Keratinocyte (primary cell): ENCODE measurements at places on chromosomes 16 and 17.

GRCh38 chr17:17313350-17313991 lies 10.3 kb downstream of the NT5M start:
- DNase-seq = no peak

DNA sequence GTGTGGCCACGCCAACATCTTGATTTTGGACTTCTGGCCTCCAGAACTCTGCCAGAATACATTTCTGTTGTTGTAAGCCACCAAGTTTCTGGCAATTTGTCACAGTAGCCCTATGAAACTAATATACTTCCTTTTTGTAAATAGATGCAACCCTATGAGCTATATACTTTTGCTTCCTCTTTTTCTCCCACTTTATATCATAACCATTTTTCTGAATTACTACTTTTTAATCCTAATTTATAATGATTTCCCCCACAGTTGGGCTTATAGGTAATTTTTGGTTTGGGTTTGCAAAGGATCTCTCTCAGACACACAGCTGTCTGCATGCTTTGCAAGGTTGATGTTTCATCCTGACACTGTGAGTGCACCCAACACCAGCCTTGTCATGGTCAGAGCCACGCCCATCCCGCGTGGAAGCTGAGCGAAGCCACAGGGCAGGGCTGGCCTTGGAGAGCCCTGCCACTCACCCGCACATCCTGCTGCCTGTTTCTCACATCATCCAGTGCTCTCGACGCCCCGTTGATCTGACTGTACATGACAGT lies 5.8 kb downstream of the TRIM25 start:
- DNase-seq = no peak

GRCh38 chr16:30805370-30806169 lies 18.6 kb upstream of the ZNF629 start:
- DNase-seq = no peak

DNA sequence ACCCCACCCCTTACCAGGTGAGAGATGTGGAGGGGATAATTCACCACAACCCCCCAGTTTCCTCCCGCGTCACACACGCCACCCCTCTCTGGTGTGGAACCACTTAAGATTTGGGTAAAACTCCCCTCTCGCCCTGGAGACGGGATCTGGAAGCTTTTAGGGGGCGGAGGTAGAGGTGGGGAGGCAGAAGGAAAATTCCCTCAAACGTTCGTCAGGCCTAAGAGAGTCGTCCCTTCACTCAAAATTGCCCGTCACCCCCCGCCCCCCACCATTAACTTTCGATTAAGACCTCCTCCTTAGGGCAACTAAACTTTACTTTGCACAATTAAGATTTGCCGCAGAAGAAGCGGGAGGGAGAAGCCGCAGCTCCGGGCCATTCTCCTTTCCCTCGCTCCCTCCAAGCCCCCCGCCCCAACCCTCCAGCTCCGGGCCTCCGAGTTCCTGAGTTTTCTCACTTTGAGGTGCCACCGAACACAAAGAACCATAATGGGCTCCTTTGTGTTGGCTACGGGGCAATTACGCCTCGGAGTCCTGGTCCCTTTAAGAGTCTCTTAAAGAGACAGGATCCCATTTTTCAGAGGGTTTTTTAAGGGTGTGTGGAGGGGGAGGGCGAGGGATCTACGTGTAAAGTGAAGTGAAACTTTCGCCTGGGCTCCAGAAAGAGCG lies 985 bp upstream of the FZD2 start:
- no peak for DNase-seq

DNA sequence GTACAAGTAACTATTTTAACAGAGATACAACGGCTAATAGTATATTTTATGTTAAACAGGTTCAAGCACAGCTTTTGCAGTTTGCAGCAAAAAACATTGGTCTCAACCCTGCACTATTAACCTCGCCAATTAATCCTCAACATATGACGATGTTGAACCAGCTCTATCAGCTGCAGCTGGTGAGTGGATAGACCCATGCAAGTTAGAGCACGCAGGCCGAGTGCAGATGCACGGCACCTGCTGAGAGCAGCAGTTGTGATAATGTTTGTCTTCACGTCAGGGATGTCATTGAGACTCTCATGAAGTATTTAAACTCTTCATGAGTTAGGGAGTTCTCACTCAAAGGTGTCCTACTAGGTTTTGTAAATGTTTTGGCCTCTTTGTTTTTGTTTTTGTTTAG lies 45.6 kb downstream of the TMC6 start:
- DNase-seq = no peak

DNA sequence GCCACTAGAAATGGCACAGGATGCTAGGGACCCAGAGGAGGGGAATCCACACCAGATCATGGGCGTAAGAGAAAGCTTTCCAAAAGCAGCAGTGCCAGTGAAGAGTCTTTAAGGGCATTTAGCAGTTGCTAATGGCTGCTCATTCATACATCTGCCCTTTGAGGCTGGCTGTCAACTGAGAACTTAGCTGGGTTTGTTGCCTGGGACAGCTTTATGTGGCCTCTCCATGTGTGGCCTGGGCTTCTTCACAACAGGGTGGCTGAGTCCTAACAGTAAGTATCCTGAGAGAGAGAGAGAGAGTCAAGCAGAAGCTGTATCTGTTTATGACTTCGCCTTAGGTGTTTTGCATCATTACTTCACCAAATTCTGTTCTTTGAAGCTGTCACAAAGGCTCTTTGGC lies 286.1 kb upstream of the KCNJ16 start:
- no peak for DNase-seq

- no peak for DNase-seq
Observed at GRCh38 chr17:81807210-81807719, 3.3 kb downstream of the GCGR start.

DNA sequence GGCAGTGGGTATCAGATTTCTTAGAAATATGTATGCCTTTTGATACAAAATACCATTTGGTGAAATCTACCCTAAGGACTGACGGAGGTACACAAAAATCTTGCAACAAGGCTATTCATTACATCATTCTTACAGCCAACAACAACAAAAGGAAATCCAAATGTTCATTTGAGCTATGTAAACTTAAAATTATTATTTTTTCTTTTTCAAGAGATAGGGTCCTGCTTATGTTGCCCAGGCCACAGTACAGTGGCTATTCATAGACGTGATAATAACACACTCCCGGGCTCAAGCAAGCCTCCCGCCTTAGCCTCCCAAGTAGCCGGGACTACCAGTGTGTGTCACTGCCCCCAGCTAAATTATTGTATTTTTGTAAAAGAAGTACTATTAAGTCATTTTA lies 9.0 kb downstream of the SRR start:
- no peak for DNase-seq

- no peak for DNase-seq
Observed at GRCh38 chr16:1771188-1771863, at the start of gene NME3. Gene NME3, minus strand, starts transcription at chr16:1771543. Its CDS starts 9 bp downstream, at chr16:1771534.

- DNase-seq = no peak
Observed at GRCh38 chr17:73281928-73282327, 20.2 kb upstream of the CPSF4L start.

- DNase-seq = peak; percentile 4
Observed at GRCh38 chr17:55086635-55087058, 118.1 kb downstream of the STXBP4 start.

DNA sequence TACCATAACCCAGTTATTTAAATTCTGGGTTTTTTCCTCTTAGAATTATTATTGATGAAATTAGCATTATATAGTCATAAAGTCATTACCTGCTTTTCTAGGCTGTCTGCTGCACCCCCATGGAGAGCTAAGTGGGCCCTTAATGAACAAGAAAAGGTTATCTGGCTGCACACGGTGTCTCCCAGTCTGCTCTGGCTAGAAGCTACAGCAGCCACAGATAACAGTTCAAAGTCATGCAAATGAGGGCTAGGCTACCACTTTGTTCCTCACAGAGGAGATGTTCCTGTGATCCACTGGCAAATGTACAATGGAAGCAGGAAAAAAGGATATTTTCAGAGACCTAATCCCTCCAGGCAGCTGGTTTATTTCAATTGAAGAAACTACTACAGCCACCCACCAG lies 112.1 kb downstream of the SNX11 start:
- no peak for DNase-seq

GRCh38 chr17:56047331-56047730 lies 105.9 kb upstream of the ANKFN1 start:
- no peak for DNase-seq

GRCh38 chr16:85326794-85327181 lies 214.5 kb upstream of the CIBAR2 start:
- no peak for DNase-seq

- DNase-seq = no peak
Observed at GRCh38 chr16:569445-570254, at the start of gene PIGQ. Gene PIGQ, plus strand, starts transcription at chr16:569968. Its CDS starts 4,107 bp downstream, at chr16:574075.

DNA sequence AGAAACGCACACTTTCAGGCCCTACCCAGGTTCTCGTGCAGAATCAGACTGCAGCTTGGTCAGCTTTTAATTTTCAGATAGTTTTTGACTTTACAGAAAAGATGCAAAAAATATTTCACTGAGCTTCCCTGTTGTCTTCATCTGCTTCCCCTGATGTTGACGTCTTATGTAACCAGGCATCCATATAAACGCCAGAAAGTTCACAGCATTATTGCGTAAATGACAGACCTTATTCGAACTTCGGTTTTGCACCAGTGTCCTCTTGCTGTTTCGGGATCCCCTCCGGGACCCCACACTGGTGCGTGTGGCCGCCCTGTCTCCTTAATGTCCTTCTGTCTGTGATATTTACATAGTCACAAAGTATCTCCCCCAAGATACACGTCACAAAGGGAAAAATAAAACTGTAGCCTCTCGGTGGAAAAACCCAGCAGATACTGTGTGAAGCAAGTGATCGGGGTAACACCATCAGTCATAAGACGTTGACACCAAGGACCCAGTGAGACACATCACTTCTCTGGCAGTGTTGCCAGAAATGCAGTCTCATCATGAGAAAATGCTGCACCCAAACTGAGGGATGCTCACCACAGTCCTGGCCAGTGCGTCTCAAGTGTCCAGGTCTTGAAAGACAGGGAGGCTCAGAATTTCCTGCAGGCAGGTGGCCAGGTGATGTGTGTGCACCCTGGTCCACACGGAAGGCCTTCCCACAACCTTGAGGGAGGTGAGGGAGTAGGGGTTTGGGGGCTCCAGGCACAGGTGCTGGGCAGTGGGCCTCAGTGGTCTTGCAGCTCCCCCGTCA lies 4.3 kb downstream of the BANP start:
- no peak for DNase-seq

DNA sequence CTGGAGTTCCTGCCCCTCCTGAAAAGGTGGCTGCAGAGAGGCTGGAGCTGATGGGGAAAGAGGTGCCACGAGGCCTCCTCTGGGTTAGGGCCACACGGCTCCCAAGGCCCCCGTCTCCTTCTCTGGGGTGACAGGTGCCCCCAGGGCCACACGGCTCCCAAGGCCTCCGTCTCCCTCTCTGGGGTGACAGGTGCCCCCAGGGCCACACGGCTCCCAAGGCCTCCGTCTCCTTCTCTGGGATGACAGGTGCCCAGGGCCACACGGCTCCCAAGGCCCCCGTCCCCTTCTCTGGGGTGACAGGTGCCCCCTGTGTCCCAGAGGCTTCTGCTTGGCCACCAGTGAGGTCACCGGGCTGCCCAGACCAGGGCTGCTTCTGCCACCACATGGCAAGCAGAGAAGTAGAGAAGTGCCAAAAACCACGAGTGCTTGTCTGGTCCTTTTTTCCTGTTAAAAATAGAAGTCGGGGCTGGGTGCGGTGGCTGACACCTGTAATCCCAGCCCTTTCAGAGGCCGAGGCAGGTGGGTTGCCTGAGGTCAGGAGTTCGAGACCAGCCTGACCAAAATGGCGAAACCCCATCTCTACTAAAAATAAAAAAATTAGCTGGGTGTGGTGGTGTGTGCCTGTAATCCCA lies 4.1 kb downstream of the CAPN15 start:
- DNase-seq = no peak

DNA sequence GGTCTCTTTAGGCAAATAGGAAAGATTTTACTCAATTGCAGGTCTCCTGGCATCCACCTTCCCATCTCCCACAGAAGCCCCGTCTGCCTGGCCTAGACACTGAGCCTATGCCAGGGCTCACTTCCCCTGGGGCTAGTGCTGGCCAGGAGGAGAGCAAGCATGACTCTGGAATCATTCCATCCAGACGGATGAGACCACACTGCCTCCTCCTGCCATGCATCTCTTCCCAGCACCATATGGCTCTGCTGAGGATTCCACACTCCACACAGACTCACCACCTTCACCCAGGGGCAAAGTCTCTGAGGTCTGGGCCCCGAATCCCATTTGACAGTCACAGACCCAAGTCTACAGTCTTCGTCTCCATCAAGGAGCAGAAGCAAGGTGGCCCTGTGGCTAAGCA lies 346.5 kb downstream of the C16orf95 start:
- no peak for DNase-seq

GRCh38 chr16:56196381-56196780 lies 5.1 kb downstream of the GNAO1 start:
- DNase-seq = no peak

DNA sequence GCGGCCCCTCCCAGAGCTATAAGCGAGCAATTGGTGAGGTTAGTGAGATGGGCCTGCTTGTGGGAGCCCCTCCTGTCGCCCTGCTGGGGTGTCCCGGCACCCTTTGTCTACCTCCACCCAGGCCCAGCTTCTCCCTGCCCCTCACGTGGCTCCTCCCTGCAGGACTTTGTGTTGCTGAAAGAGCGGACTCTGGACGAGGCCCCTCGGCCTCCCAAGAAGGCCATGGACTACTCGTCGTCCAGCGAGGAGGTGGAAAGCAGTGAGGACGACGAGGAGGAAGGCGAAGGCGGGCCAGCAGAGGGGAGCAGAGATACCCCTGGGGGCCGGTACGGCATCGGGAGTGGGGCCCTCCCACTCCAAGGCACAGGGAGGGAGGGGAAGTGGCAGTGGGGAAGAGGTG lies 6.1 kb upstream of the C17orf107 start:
- DNase-seq = no peak

DNA sequence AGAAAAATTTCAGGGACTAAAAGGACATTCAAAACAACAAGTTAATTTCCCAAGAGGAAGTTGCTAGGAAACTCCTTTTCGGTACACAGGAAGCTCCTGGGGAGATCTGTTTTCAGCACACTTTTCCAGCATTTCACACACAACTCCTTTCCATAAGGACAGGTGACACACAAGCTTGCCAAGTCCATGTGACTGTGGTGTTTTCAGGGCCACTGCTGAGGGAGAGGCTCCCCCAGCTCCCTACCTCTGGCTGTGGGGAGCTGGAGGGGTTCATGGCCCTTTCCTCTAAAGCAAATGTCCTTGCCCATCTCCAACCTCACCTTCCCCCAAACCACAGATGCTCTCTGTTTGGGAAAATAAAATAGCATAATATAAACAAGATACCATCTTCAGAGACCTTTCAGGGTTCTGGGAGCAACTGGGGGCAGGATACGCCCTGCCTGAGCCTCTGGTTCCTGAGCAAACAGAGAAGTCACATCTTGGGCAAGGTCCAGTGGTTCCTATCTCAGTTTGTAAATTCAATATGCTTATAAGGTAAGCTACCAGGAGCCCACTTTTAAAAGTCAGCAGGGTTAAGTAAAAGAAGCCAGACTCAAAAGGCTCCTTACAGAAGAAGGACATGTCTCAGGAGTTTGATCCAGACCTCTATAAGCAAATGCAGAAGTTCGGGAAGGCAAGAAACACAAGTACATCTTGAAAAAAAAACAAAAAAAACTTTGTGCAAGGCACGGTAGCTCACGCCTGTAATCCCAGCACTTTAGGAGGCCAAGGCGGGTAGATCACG lies 3.0 kb downstream of the PDZD9 start:
- DNase-seq = no peak

GRCh38 chr16:81599034-81599744 lies 154.6 kb downstream of the CMIP start:
- DNase-seq = no peak

- no peak for DNase-seq
Observed at GRCh38 chr17:1606352-1606985, 22.2 kb downstream of the SLC43A2 start.

GRCh38 chr17:5234645-5235576 lies at the start of gene SCIMP:
Gene SCIMP, minus strand, starts transcription at chr17:5234860. Its CDS starts 105 bp downstream, at chr17:5234755.
- no peak for DNase-seq

GRCh38 chr17:78697554-78698343 lies 84.3 kb downstream of the CYTH1 start:
- no peak for DNase-seq
